ENCODE measurements at places on chromosomes 13 and 19. TPM values are rescaled to one million over a fixed set of nuclear protein-coding genes. Genes with fewer than 3 reads are reported as not detected.
A peak's percentile ranks its signal among the peaks of the same experiment; 100 is the strongest.

- no peak overlapping the region for H3K4me3 ChIP-seq
- H3K27ac ChIP-seq: no peak overlapping the region
- no peak for DNase-seq
- no peaks in the 10 kb centered on the region for H3K4me1 ChIP-seq
- no peaks in the 10 kb centered on the region for H3K27me3 ChIP-seq
Observed at GRCh38 chr13:52868190-52868589, 19.8 kb upstream of the PCDH8 start.

DNA sequence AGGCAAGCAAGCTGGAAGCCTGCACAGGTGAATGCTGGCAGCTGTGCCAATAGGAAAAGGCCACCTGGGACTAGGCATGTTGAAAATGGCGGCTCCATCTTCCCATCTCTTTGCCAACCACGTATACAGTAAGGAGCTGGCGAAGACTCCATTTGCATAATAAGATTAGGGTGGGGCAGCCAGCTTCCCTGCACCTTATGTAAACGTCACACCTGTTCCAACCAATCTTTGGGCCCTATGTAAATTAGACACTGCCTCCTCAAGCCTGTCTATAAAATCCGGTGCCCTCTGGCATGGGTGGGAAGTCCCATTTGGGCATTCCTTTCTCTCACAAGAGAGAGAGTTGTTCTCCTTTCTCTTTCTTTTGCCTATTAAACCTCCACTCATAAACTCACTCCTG, 16.8 kb downstream of the ADGRE2 start:
- no peaks in the 10 kb centered on the region for H3K4me1 ChIP-seq
- no peak overlapping the region for H3K27ac ChIP-seq
- H3K4me3 ChIP-seq: no peak overlapping the region
- H3K36me3 ChIP-seq: peaks cover 2% of the 10 kb centered on the region
- DNase-seq: no peak

- no peaks in the 10 kb centered on the region for H3K4me1 ChIP-seq
- no peak overlapping the region for H3K4me3 ChIP-seq
- H3K36me3 ChIP-seq: no peaks in the 10 kb centered on the region
Observed at GRCh38 chr13:111532111-111532510, 211.7 kb downstream of the TEX29 start.

DNA sequence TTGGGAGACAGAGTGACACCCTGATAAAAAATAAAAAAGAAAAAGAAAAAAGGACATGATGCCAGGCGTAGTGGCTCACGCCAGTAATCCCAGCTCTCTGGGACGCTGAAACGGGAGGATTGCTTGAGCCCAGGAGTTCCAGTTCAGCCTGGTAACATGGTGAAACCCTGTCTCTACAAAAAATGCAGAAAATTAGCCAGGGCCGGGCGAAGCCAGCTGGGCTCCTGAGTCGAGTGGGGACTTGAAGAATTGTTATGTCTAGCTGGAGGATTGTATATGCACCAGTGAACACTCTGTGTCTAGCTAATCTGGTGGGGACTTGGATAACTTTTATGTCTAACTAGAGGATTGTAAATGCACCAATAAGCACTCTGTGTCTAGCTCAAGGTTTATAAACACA, 32.3 kb downstream of the TMPRSS9 start:
- H3K27me3 ChIP-seq: peaks cover 6% of the 10 kb centered on the region
- no peak overlapping the region for H3K27ac ChIP-seq
- peaks cover 7% of the 10 kb centered on the region for H3K4me1 ChIP-seq
- no peaks in the 10 kb centered on the region for H3K36me3 ChIP-seq

DNA sequence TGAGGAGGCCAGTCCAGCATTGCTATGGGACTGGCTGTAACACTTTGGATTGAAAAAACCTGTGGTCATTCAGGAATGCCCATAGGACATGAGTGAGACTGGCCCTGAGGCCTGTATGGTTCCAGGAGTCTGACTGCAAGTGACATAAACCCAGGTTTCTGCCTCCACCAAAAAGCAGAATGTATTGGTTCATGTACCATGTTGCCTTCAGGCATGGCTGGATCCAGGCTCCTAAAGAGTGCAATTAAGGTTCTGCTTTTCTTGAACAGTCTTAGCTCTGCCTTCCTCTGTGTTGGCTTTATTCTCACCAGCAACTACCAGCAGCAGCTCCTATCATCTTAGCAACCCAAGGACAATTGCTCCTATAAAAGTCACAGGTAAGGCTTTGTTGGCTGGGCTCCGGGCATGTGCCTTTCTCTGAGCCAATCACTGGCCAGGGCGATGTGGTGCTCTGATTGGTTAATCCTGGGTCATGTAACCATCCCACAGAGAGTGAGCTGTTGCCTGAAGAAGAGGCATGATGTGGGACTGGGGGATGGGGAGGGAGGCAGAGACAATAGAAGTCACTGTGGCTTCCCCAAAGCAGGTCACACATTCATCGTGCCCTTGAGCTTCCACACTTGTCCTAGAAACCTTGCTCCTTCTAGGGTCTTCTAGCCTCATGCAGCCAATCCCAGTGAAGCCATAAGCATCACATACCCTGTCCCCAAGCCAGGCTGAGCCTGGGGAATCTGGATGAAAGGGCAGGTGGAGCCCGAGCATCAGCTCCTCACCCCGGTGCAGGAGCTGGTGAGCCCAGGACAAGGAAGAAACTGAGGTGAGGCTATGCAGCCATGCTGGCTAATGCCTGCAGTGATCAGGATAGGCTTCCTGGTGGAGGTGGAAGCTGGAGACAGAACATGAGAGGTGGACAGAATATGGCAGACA, 123.9 kb downstream of the URI1 start:
- no peak overlapping the region for H3K27ac ChIP-seq
- H3K27me3 ChIP-seq: no peaks in the 10 kb centered on the region
- H3K4me3 ChIP-seq: no peak overlapping the region
- H3K36me3 ChIP-seq: no peaks in the 10 kb centered on the region
- no peak for DNase-seq

DNA sequence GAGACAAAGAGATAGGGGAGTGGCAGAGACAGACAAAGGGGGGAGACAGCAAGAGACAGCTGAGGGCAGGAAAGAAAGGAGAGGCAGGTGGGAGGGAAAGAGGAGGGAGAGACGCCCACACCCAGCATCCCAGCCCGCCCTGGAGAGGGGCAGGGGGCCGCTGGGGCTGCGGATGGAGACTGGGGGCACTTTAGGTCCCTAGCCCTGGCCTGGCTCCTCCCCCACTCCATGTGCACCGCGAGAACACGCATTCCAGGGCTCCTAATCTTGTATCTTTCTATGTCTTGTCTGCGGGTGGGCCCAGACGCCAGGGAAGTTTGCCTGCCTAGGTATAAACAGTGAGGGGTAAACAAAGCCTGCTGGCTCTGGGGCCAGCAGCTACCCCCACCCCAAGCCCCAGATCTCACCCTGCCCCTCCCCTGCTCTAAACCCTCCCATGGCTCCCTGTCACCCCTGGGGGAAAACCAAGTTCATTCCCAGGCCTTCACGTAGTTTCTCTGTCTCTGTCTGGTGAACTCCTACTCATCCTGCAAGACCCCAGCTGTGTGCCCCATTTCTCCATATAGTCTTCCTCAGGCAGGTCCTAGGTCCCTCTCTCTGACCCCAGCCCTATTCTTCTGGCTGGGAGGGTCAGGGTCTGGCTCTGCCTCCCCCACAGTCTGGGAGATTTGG, 5.7 kb downstream of the TLE5 start:
- no peak overlapping the region for H3K4me3 ChIP-seq
- H3K36me3 ChIP-seq: peaks cover 56% of the 10 kb centered on the region
- DNase-seq: no peak
- H3K4me1 ChIP-seq: peaks cover 26% of the 10 kb centered on the region
- peak overlapping the region; percentile 38 for H3K27ac ChIP-seq

DNA sequence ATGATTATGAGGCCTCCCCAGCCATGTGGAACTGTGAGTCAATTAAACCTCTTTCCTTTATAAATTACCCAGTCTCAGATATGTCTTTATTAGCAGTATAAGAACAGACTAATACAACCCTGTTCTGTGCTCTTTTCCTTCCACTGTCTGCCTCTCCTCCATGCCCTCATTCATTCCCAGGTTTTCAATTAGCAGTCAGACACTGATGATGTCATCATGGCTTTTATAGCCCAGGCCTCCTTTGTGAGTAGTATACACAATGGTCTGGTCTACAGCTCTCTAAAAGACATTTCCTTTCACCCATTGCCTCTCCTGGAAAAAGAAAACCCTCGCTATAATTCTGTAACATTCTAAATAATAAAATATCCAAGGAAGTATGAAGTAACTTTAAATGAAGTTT, 25.5 kb downstream of the FGF14 start:
- peaks cover 2% of the 10 kb centered on the region for H3K27me3 ChIP-seq
- no peaks in the 10 kb centered on the region for H3K4me1 ChIP-seq
- H3K27ac ChIP-seq: no peak overlapping the region

- DNase-seq: no peak
- no peak overlapping the region for H3K4me3 ChIP-seq
- H3K36me3 ChIP-seq: no peaks in the 10 kb centered on the region
- no peaks in the 10 kb centered on the region for H3K27me3 ChIP-seq
Observed at GRCh38 chr13:102197193-102197592, 204.7 kb downstream of the FGF14 start.

DNA sequence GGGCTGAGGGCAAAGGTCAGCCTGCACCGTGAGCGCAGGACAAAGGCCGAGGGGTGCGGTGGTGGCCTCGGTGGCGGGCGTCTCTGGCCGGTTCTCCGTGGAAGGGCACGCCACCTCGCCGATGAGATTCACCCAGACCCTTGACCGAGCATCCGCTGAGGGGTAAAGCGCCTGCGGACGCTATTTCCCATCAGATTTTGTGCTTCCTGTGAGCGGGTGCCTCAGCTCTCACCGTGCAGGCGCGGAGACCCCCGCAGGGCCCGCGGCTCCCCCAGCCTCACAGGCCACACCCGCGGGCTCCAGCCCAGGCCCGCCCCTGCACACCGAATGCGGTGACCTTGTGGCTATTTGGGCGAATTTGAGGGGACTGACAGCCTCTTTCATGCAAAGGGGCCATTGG, 348.0 kb downstream of the TEX29 start:
- no peak overlapping the region for H3K27ac ChIP-seq
- peak; percentile 34 for DNase-seq
- no peaks in the 10 kb centered on the region for H3K27me3 ChIP-seq
- no peaks in the 10 kb centered on the region for H3K4me1 ChIP-seq
- H3K4me3 ChIP-seq: no peak overlapping the region
- no peaks in the 10 kb centered on the region for H3K36me3 ChIP-seq

The NCR1 gene
- not detected for total RNA-seq

DNA sequence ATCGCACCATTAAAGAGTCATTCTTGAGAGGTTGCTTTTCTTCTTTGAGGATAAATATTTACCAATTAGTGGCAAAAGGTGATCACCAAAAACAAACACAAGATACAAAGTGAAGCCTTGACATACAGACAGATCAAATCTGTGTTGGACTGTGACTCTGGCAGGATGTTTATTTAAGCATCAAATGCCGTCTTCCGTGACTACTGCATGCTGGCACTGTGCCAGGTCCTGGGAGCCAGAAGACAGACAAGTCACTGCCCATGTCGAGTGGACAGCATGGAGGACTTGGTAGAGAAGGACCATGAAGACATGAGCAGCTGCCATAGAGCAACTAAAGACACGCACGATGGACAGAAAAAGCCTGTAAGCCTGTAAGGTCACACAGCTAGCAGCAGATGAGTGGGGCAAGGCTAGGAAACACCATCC, 92.8 kb upstream of the FARP1 start:
- no peak overlapping the region for H3K27ac ChIP-seq
- DNase-seq: no peak
- H3K27me3 ChIP-seq: no peaks in the 10 kb centered on the region
- H3K36me3 ChIP-seq: no peaks in the 10 kb centered on the region
- no peaks in the 10 kb centered on the region for H3K4me1 ChIP-seq

- peaks cover 24% of the 10 kb centered on the region for H3K4me1 ChIP-seq
- H3K4me3 ChIP-seq: no peak overlapping the region
- no peaks in the 10 kb centered on the region for H3K27me3 ChIP-seq
- peaks cover 2% of the 10 kb centered on the region for H3K36me3 ChIP-seq
Observed at GRCh38 chr19:38544569-38545315, 73.0 kb downstream of the MAP4K1 start.

DNA sequence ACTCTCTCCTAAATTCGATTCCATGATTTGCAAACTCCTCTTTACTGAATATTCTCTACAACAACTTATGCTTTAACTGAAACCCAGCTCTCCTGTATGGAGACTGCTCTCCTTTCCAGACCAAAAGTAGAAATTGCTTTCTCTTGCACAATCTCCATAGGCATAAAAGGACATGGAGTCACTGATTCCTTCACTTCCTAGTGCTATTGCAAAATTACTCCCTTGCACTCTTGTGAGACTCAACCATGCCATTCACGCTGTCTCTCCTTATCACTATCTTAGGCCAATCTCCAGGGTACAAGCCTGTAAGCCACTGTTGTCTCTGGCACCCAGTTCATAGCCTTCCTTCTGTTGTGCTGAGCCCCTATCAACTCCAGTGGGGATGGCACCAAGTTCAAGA, 30.6 kb downstream of the SERPINE3 start:
- no peak for DNase-seq
- peaks cover 3% of the 10 kb centered on the region for H3K4me1 ChIP-seq
- H3K4me3 ChIP-seq: no peak overlapping the region
- H3K27me3 ChIP-seq: no peaks in the 10 kb centered on the region
- peaks cover 25% of the 10 kb centered on the region for H3K36me3 ChIP-seq

- no peak for DNase-seq
- peaks cover 4% of the 10 kb centered on the region for H3K36me3 ChIP-seq
- H3K27ac ChIP-seq: no peak overlapping the region
- no peaks in the 10 kb centered on the region for H3K4me1 ChIP-seq
- no peak overlapping the region for H3K4me3 ChIP-seq
Observed at GRCh38 chr19:38168637-38169036, 55.4 kb downstream of the DPF1 start.

GRCh38 chr19:10713317-10713716, 4.6 kb upstream of the DNM2 start:
- H3K27me3 ChIP-seq: no peaks in the 10 kb centered on the region
- no peak overlapping the region for H3K27ac ChIP-seq
- H3K4me1 ChIP-seq: peaks cover 7% of the 10 kb centered on the region
- peak; percentile 59 for DNase-seq
- H3K4me3 ChIP-seq: no peak overlapping the region
- H3K36me3 ChIP-seq: peaks cover 17% of the 10 kb centered on the region

DNA sequence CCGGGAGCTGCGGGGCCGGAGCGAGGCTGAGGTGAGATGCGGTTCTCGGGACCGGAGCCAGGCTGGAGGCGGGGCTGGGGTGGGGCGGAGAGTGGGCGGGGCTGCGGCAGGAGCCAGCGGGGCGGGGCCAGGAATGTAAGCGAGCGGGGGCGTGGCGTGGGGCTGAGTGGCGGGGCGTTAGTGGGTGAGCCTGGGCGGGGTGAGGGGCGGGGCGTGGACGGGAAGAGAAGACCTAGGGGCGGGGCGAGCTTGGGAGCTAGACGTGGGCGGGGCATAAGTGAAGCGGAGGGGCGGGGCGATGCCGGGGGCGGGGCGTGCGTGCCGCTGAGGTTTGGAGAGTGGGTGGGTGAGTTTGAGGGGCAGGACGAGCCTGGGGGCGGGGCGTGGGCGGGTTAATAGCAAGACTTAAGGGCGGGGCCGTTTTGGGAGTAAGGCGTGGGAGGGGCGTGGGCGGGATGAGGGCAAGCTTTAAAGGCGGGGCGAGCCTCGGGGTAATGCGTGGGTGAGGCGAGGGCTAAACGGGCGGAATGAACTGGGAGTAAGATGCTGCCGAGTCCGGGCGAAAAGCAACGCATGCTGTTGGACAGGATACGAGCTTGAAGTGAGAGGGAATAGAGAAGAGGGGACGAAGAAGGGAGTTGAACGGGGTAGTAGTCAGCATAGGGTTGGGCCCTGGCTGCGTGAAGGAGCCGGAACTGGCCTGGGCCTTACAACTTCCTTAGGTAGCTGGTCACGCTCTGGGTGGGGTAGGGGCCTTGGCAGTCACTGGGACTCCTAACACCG, 572 bp downstream of the SNAPC2 start:
- peak overlapping the region; percentile 94 for H3K4me3 ChIP-seq
- peaks cover 27% of the 10 kb centered on the region for H3K4me1 ChIP-seq
- H3K36me3 ChIP-seq: peaks cover 15% of the 10 kb centered on the region
- peak; percentile 98 for DNase-seq
- H3K27ac ChIP-seq: peak overlapping the region; percentile 98
- peaks cover 21% of the 10 kb centered on the region for H3K27me3 ChIP-seq

All from activated CD4-positive, alpha-beta T cell treated with anti-CD3 and anti-CD28 coated beads, Interleukin-2, amount 10 ng/mL, durations not matched to agents 24 days and 14 days (primary cell).